GM12878 (cell line): ENCODE measurements at places on chromosomes 1 and 21. TPM values are rescaled to one million over a fixed set of nuclear protein-coding genes. Genes with fewer than 3 reads are reported as not detected.

DNA sequence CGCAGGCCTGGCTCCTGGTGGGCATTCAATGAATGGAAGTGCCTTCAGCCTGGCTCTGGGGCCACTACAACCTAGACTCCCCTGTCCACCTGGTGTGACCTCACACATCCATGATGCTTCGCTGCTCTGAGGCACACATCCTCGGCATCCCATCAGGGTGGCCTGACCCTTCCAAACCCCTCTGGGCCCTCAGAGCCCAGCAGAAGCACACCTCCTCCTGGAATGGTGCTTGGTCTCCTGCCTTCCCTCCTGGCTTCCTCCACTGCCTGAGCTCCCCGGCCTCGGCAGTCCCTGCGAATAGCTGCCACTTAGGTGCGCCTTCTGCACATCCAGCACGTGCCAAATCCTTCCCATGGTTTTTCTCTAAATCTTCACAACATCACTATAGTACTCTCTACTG lies 133.8 kb downstream of the GLIS1 start:
- H3K4me3 ChIP-seq: no peak overlapping the region
- no peak for DNase-seq
- no peaks in the 10 kb centered on the region for H3K27me3 ChIP-seq

DNA sequence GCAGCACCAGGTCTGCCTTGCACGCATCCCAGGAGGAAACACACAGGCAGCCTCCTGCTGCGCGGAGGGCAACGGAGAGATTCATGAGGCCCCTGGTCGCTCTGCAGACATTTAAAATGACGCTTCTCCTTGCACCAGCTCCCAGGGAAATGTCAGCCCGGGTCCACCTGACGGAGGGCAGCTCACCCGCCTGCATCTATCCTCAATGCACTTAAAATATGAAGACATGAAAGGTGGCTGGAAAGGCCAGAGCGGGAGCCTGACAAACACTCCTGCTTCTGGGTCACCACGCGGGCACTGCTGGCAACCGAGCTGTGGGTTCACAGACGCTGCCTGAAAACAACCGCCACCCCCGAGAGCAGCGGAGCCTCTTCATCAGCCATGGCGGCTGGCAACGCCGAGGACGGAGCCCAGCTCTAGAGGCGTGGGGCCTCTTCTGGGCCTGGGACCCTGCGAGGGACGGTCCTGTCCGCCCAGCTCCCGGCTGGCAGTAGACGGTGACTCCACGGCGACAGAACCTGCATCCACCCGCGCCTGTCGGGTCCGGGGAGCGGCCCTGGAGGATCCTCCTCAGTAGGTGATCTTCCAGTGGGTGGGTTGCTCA lies 22.7 kb downstream of the POFUT2 start:
- no peaks in the 10 kb centered on the region for H3K27me3 ChIP-seq
- peaks cover 17% of the 10 kb centered on the region for H3K36me3 ChIP-seq
- peaks cover 5% of the 10 kb centered on the region for H3K4me1 ChIP-seq
- no peak for DNase-seq

GRCh38 chr1:38454749-38455441 lies 404.7 kb downstream of the RRAGC start:
- DNase-seq: no peak
- no peaks in the 10 kb centered on the region for H3K4me1 ChIP-seq

GRCh38 chr1:95002540-95003432 lies 70.0 kb downstream of the ALG14 start:
- no peaks in the 10 kb centered on the region for H3K27me3 ChIP-seq
- DNase-seq: no peak

DNA sequence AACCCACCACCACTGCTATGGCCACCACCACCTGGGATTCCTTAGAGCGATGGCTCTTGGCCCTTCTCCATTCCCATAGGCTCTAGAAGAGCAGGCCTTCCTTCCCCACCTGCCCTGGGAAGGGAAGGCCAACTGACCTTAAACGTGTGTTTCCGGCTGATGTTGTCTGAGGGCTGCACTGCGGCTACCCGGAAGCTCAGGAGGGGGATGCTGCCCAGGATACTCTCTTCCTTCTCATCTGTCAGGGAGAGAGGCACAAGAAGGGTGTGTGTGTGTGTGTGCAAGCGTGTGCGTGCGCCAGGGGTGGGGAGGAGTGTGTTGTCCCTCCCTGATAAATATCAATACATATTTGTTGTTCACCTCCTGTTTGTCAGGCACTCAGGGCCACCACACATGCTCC lies 51.0 kb upstream of the GOLT1A start:
- peaks cover 8% of the 10 kb centered on the region for H3K27me3 ChIP-seq
- H3K4me1 ChIP-seq: no peaks in the 10 kb centered on the region
- H3K4me3 ChIP-seq: no peak overlapping the region
- H3K36me3 ChIP-seq: no peaks in the 10 kb centered on the region
- no peak overlapping the region for H3K27ac ChIP-seq

PYHIN1 gene
- total RNA-seq: 0.28 and 0.35 TPM in 2 replicates
